ENCODE measurements at places on chromosomes 7 and 10.

DNA sequence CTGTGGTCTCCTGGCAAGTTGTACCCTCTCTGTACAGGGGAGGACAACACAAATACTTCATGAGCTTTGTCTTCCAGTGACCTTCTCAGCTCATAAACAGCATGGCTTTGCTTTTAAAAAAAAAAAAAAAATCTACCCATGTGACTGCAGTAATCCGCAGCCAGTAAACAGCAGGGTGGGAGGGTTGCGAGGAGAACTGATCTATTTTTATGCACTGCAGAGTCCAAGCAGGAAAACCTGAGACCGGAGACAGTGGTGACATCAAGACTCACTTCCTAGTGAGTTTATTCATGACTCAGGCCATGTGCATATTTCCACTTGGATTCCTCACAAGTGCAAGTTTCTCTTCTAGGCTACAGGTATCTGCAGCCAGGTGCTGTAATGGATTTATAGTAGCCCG, 127.9 kb downstream of the NRF1 start:
- DNase-seq, result no peak

DNA sequence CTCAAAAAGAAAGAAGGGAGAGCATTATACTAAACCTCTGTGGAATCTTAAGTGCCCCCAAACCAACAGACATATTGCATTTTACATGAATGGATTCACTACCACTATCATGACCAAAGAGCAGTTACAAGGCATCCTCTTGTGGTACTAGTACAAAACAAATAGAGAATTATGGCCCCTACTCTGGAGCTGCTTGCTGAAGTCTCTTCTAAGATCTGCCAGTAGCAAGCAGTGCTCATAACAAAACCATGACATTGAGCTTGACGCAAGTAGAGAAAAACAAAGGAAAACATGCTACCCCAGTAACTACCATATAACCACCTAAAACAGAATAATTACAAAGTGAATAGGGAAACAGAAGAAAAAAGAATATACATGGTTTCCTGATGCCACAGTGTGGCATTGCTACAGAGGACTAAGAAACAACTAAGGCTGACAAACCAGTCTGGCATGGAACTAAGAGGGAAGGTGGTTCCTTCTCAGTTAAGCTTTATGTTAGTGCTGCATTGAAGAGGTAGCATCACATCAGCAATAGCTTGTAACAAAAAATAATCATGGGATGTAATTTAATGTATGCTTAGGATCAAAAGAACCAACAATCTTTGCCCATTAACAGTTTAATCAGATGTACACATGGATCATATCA, 150.2 kb upstream of the AGR3 start:
- DNase-seq, result no peak

DNA sequence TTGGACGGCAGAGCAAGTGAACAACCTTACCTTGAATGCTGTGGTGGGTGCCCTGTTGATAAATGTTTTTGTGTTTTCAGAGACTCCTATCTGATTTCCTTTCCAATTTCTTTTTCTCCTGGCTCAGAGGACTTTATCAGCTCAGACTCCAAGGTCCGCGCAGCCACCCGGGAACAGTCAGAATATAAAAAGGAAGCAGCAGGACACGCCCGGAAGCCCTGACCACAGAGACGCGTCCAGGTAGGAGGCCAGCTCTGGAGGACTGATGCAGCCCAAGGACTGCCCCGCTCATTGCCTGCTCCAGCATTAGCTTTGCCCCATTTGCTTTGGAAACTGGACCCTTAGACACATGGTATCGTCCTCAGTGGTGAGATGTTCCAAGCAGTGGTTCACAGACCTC, 61.3 kb downstream of the TACC2 start:
- no peak for DNase-seq

DNA sequence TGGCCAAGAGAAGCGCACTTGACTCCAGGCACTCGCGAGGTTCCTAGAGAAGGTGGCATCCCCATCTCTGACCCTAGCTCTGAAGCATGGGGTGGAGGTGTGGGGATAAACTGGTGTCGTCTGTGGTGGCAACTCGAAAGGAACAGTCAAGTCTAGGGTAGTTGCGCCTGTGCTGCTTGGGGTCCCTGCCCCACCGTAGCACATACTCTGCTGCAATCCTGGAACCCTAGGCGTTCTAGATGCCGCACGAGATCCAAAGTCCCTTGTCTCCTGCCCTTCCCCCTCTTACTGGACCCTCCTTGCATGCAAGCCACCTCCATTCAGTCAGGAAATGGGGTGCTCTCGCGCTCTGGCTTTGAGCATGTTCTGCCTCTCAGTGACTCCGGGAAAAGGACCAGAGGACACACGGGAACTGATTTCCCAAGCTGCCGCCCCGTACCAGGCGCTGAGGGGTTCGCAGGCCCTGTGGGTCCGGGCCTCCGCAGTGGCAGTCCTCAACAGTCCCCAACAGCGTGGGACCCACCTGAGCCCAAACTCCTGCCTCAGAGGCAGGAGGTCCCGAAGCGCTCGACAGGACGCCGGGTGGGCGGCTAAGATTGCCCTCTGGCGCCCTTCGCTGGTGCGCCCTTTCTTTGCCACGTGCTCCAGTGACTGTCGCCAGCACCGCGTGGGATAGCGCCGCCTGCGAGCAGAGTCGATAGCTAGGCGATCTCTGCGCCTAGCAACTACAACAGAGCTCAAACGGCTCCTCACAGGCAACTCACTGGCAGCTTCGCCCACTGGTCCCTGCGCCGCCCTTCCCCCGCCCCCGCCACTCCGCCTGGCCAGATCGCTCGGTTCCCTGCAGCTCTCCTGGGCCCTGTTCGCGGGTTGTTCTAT, 452.0 kb downstream of the REEP3 start:
- no peak for DNase-seq

GRCh38 chr7:50413561-50413960, 36.6 kb downstream of the FIGNL1 start:
- DNase-seq, result no peak

DNA sequence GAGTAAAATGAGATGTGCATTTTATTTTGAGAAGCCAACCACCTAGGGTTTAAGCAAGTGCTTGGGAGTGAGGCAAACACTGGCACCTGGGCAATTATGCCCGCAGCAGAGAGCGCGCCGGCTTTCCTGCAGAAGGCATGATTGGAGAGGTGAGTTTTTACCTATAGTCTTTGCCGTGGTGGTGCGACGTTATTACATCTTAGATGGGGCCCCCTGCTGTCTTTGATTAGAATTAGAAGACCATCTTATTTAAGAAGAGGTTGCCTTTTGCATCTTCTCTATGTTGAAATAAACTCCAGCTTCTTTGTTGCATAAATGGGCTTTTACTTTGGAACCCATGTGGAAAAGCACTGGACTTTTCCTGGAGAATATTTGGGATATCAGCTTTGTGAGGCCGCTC, 409.5 kb downstream of the GLRX3 start:
- DNase-seq, result no peak

DNA sequence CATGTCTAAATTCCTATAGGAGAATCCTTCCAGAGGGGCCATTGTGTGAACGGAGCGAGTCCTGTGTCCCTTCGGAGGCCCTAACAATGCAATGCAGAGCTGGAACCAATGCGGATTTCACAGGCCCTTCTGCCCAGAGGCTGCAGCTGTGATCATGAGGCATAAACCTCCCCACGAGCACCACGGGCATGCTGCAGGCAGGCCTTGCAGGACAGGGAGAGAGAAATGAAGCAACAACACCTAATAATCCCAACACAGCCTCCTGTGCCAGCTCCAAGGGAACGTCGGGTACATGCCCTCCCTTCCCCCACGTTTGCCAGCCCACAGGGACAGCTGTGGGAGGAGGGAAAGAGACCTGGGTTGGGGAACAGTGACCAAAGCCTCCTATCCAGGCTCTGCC, 74.4 kb downstream of the TNS3 start:
- DNase-seq, result no peak

DNA sequence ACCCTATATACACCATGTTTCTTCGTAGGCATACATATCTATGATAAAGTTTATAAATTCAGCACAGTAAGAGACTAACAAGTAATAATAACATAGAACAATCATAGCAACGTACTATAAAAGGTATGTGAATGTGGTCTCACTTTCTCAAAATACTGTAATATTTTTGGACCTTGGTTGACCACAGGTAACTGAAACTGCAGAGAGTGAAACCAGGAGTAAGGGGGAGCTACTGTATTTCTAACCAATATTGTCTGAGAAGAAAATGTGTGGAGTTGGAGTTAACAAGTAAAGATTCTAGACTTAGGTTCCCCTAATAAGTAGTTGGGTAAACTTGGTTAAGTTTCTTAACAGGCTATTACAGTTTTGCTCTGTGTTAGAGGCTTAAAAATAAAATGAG, 72.1 kb downstream of the GNAI1 start:
- DNase-seq, result no peak

- no peak for DNase-seq
Observed at GRCh38 chr10:124152139-124153022, 59.0 kb upstream of the CHST15 start.

DNA sequence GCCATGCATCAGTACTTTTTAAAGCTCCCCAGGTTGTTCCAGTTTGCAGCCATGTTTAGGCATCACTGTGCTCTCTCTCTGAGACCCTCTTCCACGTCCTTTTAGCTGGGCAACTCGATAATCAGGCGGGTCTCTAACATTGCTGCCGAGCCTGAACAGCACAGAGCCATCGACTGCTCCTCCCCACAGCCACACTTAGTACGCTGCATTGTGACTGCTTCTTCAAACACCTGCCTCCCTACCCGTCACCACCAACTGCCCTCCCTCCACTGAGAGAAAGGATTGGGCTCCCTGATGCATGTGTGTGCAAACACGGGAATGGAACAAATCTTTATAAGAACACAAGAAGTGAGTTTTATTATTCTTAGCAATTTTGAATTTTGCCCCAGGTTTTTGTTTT, 11.4 kb upstream of the TACR2 start:
- DNase-seq, result no peak

DNA sequence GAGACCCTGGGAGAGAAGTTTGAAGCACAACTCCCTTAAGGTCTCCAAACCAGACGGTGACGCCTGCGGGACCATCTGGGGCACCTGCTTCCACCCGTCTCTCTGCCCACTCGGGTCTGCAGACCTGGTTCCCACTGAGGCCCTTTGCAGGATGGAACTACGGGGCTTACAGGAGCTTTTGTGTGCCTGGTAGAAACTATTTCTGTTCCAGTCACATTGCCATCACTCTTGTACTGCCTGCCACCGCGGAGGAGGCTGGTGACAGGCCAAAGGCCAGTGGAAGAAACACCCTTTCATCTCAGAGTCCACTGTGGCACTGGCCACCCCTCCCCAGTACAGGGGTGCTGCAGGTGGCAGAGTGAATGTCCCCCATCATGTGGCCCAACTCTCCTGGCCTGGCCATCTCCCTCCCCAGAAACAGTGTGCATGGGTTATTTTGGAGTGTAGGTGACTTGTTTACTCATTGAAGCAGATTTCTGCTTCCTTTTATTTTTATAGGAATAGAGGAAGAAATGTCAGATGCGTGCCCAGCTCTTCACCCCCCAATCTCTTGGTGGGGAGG, 10.8 kb downstream of the SERPINE1 start:
- DNase-seq, result no peak

GRCh38 chr7:28591725-28592349, 179.5 kb downstream of the CREB5 start:
- DNase-seq, result no peak

DNA sequence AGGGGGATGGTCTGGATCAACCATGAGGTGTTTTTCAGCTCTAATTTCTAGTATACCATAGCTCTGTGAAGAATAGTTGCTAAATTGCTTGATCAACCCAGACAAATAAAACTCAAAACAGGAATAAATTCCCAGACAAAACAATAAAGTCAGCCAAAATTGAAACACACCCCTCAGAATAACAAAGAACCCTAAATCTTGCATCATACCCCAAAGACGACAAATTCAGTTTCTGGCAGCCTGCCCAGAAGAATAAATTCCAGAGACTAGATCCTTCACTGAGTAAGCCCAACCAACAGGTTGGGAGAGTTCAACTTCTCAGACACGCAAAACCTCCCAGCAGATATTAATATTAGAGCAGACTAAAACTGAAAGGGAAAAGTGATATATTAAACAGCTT, 11.2 kb upstream of the SEM1 start:
- no peak for DNase-seq

DNA sequence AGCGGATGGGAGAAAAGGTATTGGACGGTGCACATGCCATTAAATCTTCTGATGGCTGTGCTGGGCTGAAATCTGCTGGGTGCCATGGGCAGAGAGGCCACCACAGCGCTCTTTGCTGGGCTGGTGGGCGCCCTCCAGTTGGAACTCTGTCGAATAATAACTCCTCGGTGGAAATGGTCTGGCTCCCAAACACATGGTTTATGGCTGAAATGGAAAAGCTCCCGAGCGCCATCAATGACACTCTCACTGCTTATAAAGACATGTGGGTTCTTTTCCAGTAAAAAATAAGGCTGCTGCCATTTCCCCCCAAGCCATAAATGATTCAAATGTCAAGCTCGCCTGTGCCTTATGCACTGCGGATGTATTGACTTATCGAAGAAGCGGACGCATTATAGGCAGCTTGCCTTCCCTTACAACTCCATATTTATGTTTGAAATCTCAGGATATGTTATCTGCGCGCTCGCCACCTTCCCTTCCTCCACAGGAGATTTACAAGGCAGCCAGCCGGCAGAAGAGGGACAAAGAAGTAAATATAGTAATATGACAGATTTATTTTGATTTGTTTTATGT, 239.0 kb upstream of the MKI67 start:
- no peak for DNase-seq

- no peak for DNase-seq
Observed at GRCh38 chr10:62034096-62034640, 132.7 kb downstream of the ARID5B start.

- no peak for DNase-seq
Observed at GRCh38 chr7:81162234-81162633, 243.4 kb upstream of the SEMA3C start.

- DNase-seq, result no peak
Observed at GRCh38 chr7:153151766-153152165, 392.2 kb downstream of the ACTR3B start.

DNA sequence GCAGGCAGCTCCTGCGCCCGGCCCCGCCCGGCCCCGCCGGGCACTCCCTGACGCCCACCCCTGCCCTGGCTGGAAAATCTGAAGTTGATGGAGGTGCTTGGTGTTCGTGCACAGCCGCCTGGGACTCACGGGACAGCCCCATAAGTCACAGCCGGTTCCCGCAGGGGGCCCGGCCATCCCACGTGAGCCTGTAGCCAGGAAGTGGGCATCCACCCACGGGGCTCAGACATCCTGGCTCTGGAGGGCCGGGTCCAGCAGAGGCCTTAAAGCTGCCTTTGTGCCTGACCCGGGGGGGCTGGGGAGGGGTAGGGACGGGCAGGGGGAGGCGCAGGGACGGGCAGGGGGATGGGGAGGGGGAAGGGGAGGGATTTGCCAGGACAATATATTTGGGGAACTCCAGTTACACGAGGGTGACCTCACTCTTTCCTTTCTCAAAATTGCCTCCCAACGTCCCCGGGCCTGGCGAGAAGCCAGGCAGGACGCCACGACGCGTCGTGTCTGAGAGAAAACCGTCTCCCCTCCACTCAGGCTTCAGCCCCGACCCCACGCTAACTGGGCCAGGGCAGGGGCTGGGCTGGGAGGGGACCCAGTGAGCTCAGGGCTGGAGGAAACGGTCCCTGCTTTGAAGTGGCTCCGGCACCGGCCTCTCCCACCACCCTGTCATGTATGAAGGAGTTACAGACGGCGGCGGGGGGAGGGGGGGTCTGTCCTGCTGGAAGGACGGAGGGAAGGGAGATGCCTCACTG, 82.1 kb upstream of the PDGFA start:
- no peak for DNase-seq

Measured in GF-D8 (cell line).